ENCODE measurements at places on chromosomes 16 and 17.
A peak's percentile ranks its signal among the peaks of the same experiment; 100 is the strongest.

DNA sequence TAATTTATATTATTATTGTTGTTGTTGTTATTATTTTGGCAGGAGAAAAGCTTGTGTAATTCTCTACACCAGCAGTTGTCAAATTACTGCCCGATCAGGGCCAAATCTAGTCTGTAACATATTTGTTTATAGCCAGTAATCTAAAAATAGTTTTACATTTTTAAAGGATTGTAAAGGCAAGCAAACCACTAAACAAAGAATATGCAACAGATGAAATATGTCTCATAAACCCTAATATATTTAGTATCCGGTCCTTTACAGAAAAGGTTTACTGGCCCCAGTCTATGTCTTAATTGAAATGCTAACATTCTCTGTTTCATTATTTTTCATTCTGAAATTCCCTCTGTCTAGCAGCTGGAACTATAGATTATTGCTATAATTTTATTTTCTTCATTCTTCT lies 709.5 kb downstream of the KCNJ2 start:
- no peak for DNase-seq

DNA sequence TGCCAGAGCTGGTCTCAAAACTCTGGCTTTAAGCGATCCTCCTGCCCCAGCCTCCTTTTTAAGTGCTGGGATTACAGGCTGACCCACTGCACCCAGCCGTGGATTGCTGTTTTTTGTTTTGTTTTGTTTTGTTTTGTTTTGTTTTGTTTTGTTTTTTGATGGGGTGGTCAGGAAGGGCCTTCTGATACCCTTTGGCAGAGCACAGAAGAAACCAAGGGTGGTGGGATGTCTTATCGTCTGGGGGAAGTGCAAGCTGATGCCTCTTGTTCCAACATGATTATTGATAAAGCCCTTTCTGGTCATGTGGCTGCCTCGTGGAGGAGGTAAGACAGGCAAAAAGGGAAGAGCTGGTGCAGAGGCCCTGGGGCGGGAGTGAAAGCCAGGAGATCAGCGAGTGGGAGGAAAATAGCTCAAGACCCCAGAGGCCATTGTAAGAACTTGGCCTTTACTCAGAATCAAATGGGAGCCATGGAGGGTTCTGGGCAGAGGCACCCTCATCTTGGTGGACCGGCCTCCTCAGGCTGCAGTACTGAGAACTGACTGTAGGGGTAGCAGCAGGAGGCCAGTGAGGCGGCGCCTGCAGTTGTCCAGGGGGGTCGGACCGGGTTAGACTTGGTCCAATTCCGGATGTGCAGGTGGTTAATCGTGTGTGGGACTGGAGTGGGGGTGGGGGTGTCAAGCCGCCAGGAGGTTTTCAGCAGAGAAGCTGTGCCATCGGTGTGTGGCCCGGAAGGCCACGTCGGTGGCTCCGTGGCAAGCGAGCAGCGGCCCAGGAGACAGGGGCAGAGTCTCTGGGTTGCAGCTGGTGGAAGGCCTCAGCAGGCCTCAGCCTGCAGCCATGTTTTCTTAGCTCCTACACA lies 84.4 kb upstream of the GSE1 start:
- no peak for DNase-seq

- no peak for DNase-seq
These were observed 1.2 kb downstream of the DYNLL2 start for GRCh38 chr17:58084317-58084981.

- DNase-seq: no peak
These were observed 45.7 kb upstream of the CSNK2A2 start for GRCh38 chr16:58243528-58244004.

DNA sequence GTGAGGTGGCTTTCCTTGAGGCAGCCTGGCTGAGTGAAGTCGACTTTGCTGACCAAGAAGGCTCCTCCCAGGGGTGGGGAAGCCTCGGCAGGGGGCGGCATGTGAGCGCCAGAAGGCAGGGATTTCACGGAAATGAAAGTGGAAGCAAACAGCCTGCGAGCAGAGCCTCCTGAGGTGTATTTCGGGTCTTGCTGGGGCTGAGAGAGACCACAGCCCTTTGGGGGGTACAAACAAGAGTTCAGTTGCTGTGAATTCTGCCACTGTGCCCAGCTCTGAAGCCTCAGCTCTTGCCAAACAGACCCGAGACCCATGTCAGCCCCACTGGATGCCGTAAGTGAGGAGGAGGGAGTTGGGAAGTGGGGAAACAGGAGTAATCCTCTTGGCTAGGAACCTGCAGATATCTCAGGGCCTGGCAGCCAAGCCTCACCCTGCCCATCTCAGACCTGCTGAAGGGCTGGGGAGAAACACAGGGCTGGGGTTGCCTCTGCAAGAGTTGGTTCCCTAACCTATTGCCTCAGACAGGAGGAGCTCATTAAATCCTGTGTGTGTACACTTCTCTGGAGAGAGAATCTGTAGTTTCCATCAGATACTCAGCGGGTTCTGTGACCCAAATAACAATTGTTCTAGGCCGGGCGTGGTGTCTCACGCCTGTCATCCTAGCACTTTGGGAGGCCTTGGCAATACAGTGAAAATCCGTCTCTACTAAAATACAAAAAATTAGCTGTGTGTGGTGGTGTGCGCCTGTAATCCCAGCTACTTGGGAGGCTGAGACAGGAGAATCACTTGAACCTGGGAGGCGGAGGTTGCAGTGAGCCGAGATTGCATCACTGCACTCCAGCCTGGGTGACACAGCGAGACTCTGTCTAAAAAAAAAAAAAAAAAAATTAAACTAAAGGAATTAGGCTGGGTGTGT lies at the start of gene IFI35:
TSS of gene IFI35 (plus strand) at position 146 of the 913 bp plus-strand sequence. CDS start at position 310, 164 bp downstream.
- DNase-seq: peak; percentile 83
